ENCODE measurements at places on chromosomes 3 and 15.
A peak's percentile ranks its signal among the peaks of the same experiment; 100 is the strongest.

DNA sequence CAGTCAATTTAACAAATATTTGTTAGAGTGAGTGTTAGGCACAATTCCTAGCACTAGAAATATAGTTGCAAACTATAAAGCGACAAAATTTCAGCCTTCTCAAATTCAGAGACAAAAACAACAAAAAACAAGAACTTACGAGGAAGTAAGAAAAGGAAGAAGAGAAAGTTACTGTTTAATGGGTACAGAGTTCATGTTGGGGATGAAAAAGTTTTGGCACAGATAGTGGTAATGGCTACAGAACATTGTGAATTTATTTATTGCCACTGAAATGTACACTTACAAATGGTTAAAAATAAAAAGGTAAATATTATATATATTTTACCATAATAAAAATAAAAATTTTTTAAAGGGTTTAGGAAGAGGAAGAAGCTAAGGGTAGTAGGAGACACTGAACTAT lies 21.3 kb downstream of the CCDC14 start:
- DNase-seq = no peak

GRCh38 chr3:61936344-61936937 lies 375.1 kb downstream of the PTPRG start:
- peak; percentile 22 for DNase-seq

DNA sequence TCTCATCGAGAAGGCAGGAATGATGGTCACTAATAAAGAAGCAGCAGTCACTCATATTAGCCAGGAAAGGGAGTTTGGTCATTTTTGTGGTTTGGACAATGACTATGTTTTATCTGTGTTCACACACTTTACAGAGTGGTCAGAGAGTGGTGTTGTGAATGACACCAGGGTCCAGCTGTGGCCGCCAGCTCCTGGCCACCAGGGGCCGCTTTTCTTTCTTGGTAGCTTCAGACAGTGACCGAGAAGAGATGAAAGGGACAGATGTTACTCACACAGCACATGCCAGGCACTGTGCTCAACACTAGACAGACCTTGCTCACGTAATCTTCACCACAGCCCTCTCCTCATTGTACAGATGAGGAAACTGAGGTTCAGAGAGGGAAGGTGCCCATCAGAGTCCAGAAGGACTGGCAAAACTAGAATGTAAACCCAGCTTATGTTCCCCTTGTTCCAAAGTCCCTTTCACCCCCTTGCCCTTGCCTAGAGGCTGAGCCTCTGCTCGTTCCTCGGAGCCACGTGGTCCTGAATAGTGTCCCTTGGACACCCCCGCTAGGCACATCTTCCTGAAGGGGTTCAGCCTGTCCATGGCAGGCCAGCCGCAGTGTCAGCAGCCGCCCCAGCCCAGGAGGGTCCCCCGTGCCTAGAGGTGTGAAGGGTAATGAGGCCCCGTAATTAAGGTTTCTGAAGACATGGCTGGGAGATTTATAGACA lies 55.6 kb downstream of the CYP11A1 start:
- no peak for DNase-seq

GRCh38 chr15:95259965-95260364 lies 1028.6 kb downstream of the MCTP2 start:
- DNase-seq = no peak

- no peak for DNase-seq
Observed at GRCh38 chr15:89778861-89779260, 2.7 kb downstream of the MESP2 start.

- DNase-seq = no peak
Observed at GRCh38 chr3:176595307-176595706, 602.0 kb downstream of the TBL1XR1 start.

DNA sequence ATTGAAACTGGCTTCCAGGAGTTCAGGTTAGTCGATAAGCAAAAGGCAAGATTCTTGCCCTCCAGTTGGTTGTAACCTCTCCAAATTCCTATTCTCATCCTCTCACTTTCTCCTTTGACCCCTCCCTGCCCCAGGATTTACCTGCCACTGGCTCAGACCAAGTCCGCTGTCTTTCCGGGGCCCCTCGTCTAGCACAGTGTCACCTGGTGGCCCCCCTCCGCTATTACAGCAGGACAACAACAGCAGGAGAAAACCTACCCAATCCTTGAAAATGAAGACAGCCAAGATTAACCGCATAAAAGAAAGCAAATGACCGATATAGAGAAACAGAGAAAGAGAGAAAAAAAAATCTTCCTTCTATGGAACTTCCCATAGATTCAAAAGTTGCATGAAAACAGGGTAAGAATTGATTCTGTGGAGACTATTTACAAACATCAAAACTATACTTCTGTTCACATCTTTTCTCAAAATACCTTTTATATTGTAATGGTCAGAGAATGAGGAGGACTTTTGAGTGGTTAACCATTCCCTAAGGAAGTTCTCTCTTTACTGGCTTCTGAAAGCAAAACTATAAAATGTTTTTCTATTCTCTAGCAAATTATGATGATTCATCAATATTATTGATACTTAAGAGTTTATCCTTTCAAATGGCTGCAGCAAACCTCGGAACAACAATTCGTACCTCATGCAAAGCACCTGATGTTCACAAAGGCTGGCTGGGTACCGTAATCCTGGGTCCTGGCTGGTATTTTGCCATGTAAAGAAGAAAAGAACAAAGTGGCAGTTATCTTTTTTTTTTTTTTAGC lies 10.0 kb upstream of the ST8SIA2 start:
- DNase-seq = peak; percentile 41

DNA sequence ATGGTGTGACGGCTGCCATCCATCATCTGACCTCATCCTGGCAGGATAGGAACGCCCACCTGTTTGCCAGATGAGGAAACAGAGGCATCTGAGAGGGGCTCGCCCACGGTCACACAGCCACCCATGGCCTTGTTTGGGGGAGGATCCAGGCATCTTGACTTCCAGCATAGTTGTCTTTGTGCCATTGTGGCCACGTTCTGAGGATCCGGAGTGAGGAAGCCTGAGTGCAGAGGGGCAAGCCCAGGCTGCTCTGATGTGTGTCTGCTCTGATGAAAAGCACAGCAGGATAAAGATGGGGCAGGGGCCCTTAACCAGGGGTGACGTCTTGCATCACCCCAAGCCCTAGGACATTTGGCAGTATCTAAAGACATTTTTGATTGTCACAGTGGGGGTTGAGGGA lies 58.7 kb downstream of the FGD5 start:
- no peak for DNase-seq

GRCh38 chr3:105083945-105084344 lies 282.8 kb upstream of the ALCAM start:
- DNase-seq = no peak

DNA sequence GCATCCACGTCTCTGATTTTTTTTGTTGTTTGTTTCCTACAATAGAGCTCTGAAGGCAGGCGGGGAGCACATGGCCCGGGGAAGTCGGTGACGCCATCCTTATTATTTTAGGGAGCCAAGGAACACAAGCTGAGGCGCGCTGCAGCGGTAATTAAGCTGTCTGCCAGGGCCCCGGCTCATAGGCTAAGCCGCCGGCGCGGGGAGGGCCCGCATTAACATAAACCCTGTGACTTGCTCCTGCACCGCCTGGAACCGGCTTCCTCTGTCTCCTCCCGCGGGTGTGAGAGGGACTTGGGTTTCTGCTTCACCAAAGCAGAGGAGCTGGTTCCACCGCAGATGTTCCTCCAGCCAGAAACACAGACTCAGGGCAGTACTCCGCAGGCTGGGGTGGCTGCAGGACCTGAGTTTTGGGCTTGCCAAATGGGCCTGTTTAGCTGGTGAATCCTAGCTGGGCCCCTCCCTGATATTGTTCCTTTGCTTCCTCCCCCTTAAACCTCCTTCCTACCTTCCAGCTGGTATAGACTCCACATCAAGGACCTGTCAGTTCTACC lies 25.3 kb downstream of the ANP32A start:
- peak; percentile 65 for DNase-seq

GRCh38 chr3:81465510-81466200 lies 295.8 kb downstream of the GBE1 start:
- DNase-seq = no peak

DNA sequence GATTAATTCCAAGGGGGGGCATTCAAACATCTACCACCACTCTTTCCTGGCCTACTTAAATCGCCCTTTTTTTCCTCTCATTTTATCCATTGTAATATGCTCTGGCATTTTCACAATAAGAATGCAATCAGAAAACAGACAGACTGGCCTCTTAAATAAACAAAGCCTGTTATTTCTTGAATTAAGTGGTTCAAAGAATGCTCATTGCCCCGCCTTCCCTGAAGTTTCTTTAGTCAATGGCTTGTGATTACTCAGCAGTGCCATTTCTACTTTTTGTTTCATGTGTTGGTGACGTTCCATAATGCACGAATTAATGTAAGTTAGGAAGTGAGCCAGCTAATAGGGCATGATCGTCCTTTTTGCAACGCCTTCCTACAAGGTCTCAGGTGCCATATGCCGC lies 68.0 kb downstream of the FBN1 start:
- DNase-seq = no peak

DNA sequence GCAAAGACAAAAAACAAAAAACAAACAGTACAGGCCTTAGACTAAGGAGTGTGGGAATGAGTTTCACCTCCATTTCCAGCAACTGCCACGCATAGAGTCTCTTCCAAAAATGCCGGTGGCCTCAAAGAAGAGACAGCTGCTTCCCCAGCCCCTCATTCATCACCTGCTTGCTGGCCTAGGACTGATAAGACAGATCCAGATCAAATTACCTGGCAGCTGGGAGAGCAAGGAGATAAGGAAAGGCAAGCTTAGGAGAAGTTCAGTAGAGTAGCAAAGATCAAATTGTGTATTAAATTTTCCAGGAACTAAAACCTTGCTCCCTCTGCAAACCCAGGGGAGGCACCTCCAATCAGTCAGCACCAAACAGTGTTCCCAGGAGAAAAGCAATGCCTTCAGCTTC lies 325.8 kb upstream of the CTNNB1 start:
- no peak for DNase-seq
